ENCODE measurements at places on chromosomes 12 and 14. TPM values are rescaled to one million over a fixed set of nuclear protein-coding genes. Genes with fewer than 3 reads are reported as not detected.

DNA sequence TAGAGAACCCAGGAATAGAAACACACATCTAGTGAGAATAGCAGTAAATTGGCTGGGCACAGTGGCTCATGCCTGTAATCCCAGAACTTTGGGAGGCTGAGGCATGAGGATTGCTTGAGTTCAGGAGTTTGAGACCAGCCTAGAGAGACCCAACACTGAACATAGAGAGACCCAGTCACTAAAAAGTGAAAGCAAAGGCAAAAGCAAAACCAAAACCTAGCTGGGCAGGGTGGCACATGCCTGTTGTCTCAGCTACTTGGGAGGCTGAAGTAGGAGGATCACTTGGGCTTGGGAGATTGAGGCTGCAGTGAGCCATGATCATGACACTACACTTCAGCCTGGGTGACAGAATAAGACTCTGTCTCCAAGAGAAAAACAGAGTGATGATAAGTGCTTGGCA, 37.5 kb upstream of the MIS18BP1 start:
- DNase-seq = no peak

- DNase-seq = no peak
Observed at GRCh38 chr12:89472508-89472907, 52.1 kb downstream of the GALNT4 start.

GRCh38 chr14:33280646-33281045, 342.0 kb downstream of the NPAS3 start:
- DNase-seq = no peak

GRCh38 chr12:1844223-1844622, 23.9 kb downstream of the LRTM2 start:
- no peak for DNase-seq

DNA sequence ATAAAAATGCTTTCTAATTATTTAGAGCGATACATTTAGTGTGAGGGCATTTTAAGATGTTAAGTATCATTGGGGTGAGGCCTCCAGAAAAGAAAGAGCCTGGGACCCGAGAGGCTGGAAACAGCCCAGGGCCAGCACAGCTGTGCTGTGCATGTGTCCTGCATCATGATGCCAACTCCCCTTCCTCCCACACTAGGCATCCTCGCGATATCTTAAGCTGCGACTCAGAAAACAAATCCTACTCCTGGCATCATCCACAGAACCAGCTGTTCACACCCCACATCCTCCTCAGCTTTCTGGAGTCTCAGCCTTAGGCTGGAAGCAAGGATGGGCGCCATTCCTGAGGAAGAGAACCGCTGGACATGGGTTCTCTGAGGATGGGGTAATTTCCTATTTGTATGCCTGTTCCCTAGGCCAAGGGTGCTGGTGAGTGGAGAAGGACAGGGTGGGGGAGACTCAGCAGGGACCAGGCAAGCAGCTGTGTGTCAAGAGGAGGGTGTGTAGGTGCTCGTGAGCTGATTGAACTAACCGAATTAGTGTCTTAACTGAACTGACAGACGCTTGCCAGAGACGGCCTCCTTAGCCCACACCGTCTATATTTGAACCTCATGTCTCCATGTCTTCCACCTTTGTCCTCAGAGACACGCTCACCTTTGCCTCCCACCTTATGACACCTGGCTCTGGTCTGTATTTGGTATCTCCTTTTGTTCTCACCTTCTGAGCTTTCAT, 15.6 kb upstream of the MCRS1 start:
- no peak for DNase-seq

GRCh38 chr12:123843912-123844748, 82.0 kb downstream of the DNAH10 start:
- DNase-seq = no peak

GRCh38 chr14:99125113-99125512, 146.9 kb downstream of the BCL11B start:
- DNase-seq = no peak

The SYT10 gene
- not detected for total RNA-seq

The HOXC4 gene
- 1.1 TPM for total RNA-seq

The EEF1AKMT3 gene
- 9.6 TPM for total RNA-seq

The IAPP gene
- total RNA-seq = not detected

Data from omental fat pad (tissue), 4 donors.